ENCODE measurements at places on chromosomes 6 and 20. TPM values are rescaled to one million over a fixed set of nuclear protein-coding genes. Genes with fewer than 3 reads are reported as not detected.
A peak's percentile ranks its signal among the peaks of the same experiment; 100 is the strongest.

- DNase-seq, result peak; percentile 50
These were observed 10.2 kb downstream of the UNC5CL start for GRCh38 chr6:41028561-41029412.

DNA sequence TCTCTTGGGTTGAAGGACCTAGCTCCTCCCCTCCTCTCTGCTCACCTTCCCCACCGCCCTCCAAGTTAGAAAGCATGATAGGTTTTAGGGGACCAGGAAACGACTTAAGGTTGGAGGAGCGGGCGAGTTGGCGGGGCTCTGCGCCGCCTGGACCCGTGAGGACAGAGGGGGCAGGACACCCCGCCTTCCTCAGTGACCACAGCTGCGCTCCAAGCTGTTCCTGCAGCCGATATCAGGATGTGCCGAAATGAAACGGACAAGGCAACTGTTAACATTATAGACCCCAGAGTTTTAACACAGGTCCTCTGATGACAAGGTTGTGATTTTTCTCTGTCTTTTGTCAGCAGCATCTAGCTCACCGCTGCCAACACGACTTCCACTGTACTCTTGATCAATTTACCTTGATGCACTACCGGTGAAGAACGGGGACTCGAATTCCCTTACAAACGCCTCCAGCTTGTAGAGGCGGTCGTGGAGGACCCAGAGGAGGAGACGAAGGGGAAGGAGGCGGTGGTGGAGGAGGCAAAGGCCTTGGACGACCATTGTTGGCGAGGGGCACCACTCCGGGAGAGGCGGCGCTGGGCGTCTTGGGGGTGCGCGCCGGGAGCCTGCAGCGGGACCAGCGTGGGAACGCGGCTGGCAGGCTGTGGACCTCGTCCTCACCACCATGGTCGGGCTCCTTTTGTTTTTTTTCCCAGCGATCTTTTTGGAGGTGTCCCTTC is at the start of gene GRM1:
GRM1 (plus strand) TSS at position 212 of the 722 bp plus-strand sequence; CDS start at position 668, 456 bp downstream.
- DNase-seq, result no peak

- DNase-seq, result no peak
These were observed 34.2 kb downstream of the PIM1 start for GRCh38 chr6:37204014-37204751.

Gene USP49
- total RNA-seq, result 3.0 TPM

- peak; percentile 4 for DNase-seq
These were observed 345.2 kb downstream of the GJA1 start for GRCh38 chr6:121780325-121781321.

Gene PSORS1C1
- total RNA-seq, result 0.14 TPM

Data from thymus (tissue), 14 donors.